Right lobe of liver (tissue), 6 donors: ENCODE measurements at places on chromosomes 4 and X.

- DNase-seq, result no peak
Measured at GRCh38 chr4:176034936-176035335, 30.7 kb upstream of the WDR17 start.

DNA sequence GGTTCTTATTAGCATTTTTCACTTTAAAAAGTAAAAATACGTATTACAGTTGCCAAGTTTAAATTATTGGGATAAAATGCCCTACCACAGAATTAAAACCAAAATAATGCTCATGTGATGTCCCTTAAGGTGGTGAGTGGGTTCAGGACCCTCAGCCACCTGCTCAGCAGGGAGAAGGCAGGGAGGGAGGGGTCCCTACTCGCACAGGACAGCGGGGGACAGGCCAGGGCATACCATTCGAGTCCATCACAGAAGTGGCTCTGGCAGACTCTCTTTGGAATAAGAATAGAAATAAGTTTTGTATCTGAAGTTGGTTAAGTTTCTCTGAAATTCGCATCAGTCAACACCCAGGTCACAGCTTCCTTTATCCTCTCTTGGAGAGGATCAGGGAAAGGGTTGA lies 37.7 kb downstream of the NOP14 start:
- peak; percentile 17 for DNase-seq

DNA sequence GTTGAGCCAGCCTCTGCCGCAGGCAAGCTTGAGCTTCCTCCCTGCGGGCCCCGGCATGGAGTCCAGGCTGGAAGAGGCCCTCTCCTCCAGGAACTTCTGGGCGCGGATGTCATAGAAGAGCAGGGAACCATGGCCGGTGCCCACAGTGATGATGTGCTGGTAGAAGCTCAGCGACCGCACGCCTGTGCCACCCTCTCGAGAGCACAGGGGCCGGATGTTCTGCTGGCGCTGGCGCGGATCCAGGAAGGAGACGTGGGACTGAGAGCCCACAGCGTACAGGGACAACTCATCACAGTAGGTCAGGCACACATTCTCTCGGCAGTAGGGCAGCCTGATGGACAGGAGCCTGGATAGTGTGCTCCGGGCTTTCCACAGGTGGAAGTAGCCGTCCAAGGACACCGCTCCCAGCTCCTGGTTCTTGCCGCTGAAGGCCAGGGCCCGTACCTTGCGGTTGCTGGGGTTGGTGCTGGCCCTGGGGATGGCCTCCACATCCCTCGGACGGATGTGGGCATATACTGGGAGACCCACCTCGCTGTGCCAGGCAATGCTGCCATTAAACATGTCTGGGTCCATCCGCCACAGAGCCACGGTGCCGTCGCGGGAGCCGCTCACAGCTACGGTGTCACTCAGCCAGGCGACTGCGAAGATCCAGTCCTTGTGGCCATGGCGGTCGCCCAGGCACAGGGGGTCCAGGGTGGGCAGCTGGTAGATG lies 1.2 kb downstream of the DCAF12L2 start:
- no peak for DNase-seq

- no peak for DNase-seq
Measured at GRCh38 chrX:123170546-123170945, 13.5 kb upstream of the GRIA3 start.

DNA sequence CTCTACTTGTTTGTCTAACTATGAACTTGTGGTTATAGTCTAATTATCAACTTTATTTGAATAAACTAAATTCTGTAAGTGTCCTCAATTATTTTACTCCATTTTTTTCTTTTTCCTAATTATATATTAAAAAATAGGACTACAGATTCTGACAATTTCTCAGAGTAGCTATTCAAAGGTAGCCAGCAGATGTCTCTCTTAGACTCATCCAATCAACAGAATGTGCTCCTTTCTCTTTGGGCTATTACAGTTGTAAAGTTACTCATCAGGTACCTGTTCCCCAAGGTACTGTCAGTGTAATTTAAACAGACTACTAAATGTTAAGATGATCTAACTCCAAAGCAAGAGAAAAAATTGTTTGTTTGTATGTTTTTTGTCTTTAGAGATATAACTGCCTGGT lies 248.6 kb downstream of the PCDH18 start:
- no peak for DNase-seq

DNA sequence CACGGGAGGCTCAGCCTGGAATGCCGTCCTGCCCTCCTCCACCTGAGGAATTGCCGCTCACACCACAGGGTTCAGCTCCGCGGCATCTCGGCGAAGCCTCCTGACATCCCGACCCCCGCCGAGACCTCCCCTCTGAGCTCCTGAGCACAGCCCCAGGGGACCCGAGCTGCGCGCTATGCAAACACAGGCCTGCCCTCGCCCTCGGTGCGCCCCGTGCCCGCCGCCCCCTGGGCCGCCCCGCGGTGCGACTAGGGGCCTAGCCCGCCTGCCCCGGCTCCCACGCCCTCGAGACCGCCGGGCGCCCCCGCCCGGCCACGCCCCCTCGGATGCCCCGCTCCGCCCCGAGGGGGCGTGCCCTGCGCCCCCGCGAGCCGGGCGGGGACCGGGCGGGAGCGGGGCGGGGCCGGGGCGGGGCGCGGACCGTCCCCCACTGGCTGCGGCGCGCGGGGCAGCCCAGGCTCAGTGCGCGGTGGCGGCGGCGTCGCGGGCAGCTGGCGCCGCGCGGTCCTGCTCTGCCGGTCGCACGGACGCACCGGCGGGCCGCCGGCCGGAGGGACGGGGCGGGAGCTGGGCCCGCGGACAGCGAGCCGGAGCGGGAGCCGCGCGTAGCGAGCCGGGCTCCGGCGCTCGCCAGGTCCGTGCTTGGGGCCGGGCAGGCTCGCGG lies at the start of gene FGFR3:
Gene FGFR3 (plus strand): TSS at position 462 of the 664 bp plus-strand sequence. CDS start 642 bp downstream, outside the sequence.
- peak; percentile 79 for DNase-seq

DNA sequence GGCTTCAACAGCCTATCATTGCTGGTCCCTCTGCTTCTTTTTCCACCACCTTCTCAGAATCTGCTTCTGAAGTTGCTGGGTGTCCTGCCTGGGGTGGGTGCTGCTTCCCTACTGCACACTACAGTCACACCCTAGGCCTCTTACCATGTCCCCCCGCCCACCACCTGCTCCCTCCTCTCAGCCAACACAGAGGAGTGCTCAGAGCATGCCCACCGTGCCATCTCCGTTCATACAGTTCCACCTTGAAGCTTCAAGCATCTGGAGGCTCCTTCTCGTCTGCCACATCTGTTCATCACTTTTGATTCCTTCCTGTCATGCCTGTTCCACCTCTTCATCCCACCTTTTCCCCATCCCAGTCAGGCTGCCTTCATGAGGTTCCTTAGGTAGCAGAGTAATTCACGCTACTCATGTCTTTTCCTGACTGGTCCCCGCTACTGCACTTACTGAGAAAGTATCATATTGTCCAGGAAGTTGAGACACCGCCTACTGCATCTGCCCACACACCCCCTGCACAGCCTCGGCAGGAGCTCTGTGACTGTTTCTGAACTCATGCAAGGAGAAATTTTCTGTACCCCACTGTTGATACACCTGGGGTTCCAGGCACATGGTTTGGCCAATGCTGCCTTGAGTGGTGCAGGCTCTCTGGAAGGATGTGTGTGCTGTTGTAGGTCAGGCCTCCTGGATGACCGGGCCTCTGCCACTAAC lies 39.5 kb downstream of the HADH start:
- no peak for DNase-seq

DNA sequence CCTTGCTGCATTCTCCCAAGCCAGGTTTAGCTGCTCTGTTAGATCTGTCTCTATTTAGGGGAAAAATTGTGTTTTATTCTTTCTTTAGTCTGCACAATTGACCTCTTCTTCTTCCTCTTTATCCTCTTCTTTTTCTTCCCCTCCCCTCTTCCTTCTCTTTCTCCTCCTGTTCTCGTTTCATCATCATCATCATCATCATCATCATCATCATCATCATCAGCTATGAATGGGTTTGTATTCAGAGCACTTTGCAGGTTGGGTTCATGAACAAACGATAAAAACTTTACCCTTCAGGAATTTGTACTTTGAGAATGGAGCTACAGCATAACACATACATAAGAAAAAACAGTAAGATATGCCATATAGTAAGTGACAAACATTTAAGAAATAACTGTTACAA lies 9.1 kb downstream of the GPM6A start:
- DNase-seq, result no peak

DNA sequence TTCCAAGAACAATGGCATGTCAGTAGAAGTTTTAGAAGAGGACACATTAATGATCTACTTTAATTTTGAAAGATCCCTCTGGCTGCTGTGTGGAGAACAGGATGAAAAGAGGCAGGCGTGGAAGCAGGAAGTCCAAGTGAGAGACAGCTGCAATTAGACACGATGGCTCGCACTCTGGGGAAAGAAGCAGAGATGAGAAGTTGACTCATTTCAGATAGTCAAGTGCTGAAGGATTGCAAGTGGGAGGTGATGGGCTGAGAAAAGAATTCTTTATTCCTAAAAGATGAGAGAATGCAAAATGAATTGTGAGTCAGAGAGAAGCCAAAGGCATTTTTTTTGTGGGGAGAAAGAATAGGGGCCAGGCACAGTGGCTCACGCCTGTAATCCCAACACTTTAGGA lies 16.5 kb downstream of the RXFP1 start:
- DNase-seq, result no peak

- peak; percentile 64 for DNase-seq
Measured at GRCh38 chr4:81505004-81505598, 33.4 kb upstream of the RASGEF1B start.

GRCh38 chrX:74446876-74447275 lies 25.6 kb downstream of the SLC16A2 start:
- no peak for DNase-seq

- no peak for DNase-seq
Measured at GRCh38 chrX:9781941-9782340, 4.3 kb upstream of the SHROOM2 start.

DNA sequence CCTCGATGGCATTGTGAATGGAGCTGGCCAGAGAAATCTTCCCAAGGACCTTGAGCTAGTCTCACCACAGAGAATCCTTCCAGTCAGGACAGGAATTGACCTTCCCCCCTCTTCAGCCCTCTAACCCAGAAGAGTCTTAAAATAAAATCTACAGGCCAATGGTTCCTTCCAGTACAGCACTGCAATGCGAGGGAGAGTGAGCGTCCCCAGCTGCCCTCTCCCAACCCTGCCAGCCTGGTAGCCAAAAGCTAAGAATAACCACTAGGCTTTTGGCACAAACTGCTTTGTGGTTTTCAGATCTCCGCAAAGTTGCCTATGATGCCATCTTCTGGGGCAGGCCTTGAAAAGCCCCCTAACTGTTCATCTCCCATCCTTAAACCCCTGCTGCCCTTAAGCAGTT lies 175.1 kb downstream of the AR start:
- no peak for DNase-seq

GRCh38 chr4:137452799-137453198 lies 79.5 kb downstream of the PCDH18 start:
- DNase-seq, result no peak

GRCh38 chrX:123990169-123990568 lies 28.7 kb downstream of the STAG2 start:
- no peak for DNase-seq

- DNase-seq, result no peak
Measured at GRCh38 chr4:141524116-141524515, 112.3 kb upstream of the IL15 start.

DNA sequence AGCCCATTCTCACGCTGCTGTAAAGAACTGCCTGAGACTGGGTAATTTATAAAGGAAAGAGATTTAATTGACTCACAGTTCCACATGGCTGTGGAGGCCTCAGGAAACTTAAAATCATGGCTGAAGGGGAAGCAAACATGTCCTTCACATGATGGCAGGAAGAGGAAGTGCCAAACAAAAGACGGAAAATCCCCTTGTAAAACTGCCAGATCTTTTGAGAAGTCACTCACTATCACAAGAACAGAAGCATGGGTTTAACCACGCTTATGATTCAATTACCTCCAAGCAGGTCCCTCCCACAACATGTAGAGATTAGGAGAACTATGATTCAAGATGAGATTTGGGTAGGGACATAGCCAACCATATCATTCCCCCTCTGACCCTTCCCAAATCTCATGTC lies 335.5 kb downstream of the IL15 start:
- no peak for DNase-seq

DNA sequence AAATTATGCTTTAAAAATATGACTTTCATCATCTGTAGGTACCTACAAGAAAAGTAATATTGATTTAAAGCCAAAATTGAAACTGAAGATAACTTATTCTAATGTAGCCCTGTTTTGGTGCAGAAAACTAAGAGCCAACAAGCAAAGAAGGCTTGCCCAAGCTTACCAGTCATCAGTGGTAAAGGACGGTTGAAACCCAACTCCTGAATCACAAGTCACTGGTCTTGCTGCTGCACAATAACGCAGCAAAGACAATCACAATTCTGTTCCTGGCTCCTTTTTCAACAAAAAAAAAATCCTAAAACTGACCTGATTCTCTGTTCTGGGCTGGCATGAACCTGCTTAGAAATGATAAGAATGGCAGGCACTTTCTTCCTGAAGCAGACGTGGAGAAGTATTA lies 34.5 kb downstream of the WDFY3 start:
- no peak for DNase-seq

DNA sequence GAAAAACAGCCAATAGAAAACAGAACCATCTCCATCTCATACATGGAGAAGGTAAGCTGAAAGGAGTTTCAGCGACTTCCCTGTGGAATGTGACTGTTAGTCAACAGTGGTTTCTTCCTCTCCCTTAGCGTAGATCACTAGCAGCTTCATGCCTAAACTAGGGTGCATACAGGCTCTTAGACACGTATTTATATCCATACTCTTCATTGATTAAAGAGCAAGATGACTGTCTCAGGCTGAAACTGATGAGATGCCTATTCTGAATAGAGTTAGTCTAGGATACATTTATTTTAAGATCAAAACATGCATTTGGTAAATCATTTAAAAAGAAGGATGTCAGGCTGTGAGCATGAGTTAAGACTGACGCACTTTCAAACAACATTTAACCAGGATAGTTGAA lies 423.3 kb downstream of the ARHGAP24 start:
- DNase-seq, result no peak
